ENCODE measurements at places on chromosomes 7 and 10.

DNA sequence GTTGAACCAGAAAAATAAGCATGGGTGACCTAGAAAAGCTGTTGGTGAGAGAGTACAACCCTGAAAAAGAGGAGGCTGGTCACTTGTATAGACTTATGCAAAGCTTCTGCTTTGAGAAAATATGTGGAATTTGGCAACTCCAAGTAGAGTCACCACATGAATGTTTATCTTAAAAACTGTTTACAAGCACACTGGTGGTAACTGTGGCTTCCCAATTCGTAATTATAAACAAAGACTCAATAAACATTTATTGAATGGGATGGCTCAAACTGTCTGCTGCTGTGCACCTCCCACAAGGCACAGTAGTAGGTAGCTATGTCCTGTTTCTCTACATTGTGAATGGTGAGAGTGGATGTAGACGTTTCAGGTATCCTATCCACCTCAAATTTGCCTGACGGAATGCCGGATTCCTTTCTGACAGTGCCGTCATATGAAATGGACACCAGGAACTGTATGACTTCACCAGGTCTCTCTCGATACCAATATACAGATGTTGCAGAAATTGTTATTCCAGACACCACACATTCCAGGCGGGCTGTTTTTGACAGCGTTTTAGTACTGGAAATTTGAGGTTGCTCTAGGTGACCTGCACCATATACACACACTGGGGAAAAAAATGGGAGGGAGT, 43.4 kb upstream of the TARP start:
- DNase-seq: no peak

- no peak for DNase-seq
These were observed 14.8 kb upstream of the CD36 start for GRCh38 chr7:80623503-80624252.

DNA sequence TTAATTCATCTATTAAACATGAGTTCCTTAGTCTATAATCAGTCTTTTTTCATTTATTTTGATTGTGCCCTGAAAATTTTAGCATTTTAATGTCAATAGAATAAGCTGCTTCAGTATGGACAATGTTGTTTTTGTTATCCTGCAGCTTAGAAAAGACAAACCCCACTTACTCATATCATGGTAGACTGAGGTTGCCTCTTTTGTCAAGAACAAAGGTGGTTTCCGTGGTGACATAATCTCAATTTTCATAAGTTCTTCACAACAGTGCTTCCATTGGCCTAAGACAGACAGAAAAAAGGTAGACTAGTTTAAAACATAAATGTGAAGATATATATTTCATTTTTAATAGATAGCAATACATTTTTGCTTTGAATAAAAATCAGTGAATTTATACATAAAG, 69.1 kb downstream of the RTKN2 start:
- DNase-seq: no peak

DNA sequence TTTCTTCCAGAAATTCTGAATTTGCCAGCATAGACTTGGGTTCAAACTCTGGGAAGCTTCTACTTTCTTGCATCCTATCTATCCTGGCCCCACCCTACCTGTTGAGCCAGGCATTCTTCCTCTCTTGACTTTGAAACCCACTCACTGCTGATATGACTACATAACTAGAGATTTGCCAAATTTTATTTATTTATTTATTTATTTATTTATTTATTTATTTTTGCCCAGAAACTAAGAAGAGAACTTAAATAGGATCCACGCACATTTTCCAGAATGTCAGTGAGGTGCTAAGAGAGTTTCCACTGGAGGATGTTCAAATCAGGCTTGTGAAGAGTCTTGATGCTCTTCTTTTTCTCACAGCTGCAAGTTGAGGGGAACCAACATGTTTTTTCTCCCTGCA, 487.8 kb upstream of the PODXL start:
- DNase-seq: no peak

- DNase-seq: peak; percentile 88
These were observed 47.6 kb upstream of the ANKRD1 start for GRCh38 chr10:90968328-90969081.

DNA sequence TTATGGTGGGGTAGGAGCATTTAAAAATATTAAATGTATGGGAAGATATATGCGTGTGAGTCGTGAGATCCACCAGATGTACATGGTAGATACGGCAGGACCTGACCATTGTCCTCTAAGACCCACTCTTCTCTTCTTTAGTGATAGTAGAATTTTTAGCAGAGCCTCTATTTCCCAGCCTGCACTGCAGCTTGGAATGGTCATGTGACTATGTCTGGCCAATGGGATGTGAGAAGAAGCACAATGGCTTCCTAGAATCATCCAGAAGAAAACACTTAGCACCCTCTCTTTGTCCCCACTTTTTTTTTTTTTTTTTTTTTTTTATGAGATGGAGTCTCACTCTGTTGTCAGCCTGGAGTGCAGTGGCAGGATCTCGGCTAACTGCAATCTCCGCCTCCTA, 86.6 kb upstream of the CYTH3 start:
- no peak for DNase-seq

GRCh38 chr7:49666764-49667163, 106.7 kb upstream of the VWC2 start:
- no peak for DNase-seq

DNA sequence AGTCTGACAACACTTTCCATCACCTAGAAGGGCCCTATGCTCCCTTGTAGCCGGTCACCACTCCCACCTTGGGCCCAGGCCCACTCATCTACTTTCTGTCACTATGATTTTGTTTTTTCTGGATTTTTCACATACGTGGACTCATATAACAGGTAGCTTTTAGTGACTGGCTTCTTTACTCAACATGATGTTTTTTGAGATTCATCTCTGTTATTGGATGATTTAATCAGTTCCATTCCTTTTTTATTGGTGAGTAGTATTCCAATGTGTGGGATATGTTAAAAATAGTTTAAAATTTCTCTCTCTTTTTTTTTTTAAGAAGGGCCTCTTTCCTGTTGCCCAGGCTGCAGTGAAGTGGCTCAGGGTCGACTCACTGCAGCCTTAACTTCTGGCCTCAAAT, 9.3 kb downstream of the PALD1 start:
- DNase-seq: no peak

DNA sequence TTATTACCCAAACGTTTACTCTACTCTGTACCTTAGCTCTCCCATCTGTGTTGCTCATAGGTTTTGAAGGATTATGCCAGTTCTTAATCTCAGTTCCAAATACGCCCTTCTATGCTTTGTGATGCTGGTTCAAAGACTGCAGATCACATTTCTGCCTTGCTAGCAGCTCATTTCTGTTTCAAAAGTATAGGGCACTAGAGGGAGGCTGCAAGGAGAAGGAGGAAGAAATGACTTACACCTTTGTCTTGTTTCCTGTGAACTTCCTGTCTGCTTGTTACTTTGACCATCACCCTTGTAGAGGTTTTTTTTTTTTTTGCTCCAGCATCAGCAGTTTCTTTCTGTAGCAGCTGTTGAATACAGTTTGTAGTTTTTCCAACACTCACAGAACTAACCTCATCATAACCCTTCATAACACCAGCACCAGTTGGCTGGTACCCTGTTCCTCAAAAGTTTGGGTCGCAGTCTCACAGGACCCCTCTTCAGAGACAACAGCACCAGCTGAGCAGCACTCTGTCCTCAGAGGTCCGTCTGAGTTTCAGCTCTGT, 16.5 kb downstream of the SLK start:
- no peak for DNase-seq

GRCh38 chr7:102985176-102985783, 72.5 kb downstream of the LRRC17 start:
- DNase-seq: peak; percentile 13

GRCh38 chr7:50982626-50983025, 199.9 kb upstream of the GRB10 start:
- no peak for DNase-seq

GRCh38 chr7:104973909-104974415, 40.0 kb upstream of the KMT2E start:
- DNase-seq: peak; percentile 95

DNA sequence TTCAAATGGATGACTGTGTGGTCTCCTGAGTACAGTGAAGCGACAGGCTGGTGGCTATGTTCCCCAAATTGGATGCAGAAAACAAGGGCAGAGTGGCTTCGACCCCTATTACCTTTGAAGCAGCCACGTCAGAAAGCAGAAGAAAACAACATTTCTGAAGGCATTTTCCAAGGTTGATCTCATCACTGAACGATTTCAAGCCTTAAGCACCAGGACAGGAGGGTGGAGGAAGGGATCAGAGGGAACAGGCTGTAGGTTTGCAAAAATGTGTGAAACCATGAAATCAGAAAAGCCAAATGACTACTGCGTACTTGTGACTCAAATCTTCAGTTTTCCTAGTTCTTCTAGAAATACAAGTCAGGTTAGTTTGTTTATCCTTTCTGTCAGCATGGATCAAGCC, 181.0 kb upstream of the TMEM106B start:
- DNase-seq: peak; percentile 79

DNA sequence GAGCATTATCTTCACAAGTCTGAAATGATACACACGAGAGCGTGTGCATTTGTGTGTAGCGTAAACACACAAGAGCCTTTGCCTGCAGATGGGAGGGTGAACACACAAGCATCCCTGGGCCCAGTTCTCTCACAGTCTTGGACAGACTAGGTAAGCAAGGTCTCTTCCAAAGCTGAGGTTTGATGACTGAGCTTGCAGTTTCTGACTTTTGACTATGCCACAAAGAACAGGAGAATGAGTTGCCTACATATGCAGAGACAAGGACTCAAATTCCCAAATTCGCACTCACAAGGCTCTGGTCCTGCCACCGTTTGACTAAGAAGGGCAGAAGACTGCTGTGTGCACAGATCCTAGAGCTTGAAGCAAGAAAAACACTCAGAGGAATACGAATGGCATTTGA, 55.8 kb downstream of the FAM53B start:
- DNase-seq: no peak

GRCh38 chr10:3805201-3805790, 20.3 kb upstream of the KLF6 start:
- DNase-seq: peak; percentile 92

GRCh38 chr10:35638101-35638500, 4.0 kb downstream of the FZD8 start:
- no peak for DNase-seq

DNA sequence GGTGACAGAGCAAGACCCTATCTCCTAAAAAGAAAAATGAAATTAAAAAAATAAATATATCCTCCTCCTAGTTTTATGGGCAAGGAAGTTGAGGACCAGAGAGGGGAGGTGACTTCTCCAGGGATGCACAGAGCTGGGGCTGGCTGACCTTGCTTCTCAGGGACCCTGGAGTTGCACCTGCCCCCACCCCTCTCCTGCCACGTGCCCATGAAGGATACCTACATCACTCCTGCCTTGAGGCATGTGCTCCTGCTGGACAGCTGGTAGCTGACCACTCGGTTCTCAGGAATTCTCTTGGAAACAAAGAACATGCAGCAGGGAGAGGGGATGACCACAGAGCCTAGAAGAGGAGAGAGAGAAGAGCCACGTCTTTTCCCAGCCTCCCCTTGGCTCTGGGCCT, 522 bp downstream of the CCL24 start:
- DNase-seq: no peak

- no peak for DNase-seq
These were observed 313.3 kb downstream of the FGFR2 start for GRCh38 chr10:121284936-121285335.

GRCh38 chr7:15684111-15684800, 2.2 kb downstream of the MEOX2 start:
- peak; percentile 12 for DNase-seq

DNA sequence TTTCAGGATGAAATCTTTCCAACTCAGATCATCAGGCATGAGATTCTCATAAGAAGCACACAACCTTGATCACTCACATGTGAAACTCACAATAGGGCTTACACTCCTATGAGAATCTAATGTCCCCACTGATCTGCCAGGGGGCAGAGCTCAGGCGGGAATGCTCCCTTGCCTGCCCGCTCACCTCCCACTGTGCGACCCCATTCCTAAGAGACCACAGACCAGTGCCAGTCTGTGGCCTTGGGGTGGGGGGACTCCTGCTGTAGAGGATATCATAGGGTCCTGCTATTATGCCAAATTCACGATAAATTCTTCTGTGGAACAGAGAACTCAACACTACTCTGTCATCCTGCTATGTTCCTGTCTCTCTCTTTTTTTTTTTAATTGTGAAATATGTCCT, 5.2 kb upstream of the RASGEF1A start:
- no peak for DNase-seq

GRCh38 chr7:19110776-19111175, 6.7 kb downstream of the TWIST1 start:
- DNase-seq: peak; percentile 44

- DNase-seq: no peak
These were observed 41.4 kb upstream of the IKZF1 start for GRCh38 chr7:50262916-50263690.

DNA sequence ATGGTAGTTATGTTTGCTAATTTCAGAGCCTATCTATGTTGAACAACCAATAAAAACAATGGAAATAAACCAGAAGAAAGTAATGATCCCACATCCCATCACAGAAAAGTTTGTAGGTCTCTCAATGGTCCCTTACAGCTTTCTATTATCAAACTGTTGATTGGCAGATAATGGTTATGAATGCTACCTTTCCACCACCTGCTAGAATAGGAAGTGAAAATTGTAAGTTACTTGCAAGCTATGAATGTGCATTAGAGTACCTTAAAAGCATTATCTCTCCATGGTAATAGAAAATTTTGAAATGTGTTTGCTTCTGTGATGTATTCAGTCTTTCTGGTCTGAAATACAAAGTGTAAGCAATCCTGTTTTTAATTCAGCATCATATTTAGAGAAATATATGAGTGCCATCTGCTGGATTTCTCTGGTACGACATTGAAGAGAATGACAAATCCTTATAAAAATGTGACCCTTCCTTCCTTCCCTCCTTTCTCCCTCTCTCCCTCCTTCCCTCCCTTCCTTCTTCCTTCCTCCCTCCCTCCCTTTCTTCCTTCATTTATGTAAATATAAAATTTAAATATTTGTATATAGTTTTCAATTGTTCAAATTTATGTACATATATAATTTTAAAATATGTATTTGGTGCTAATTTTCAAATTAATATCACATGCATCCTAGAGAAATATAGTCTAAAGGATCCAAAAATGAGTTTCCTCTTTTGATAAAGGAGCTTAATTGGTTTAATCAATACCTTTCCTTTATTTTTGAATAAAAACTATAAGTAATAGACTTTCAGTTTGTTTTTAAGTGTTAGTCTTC, 41.4 kb upstream of the PNLIPRP3 start:
- peak; percentile 37 for DNase-seq

GRCh38 chr7:28290496-28290895, 109.9 kb upstream of the JAZF1 start:
- no peak for DNase-seq

GRCh38 chr10:48271047-48271730, 3.3 kb downstream of the FRMPD2 start:
- DNase-seq: no peak

GRCh38 chr7:107063245-107064120, 19.0 kb downstream of the PRKAR2B start:
- DNase-seq: no peak

- DNase-seq: no peak
These were observed 13.8 kb upstream of the KDM7A start for GRCh38 chr7:140190588-140190987.

GRCh38 chr10:118581340-118581739, 14.1 kb downstream of the PRLHR start:
- DNase-seq: no peak
